Activated CD4-positive, alpha-beta T cell treated with anti-CD3 and anti-CD28 coated beads, Interleukin-10, Interleukin-2, amounts not matched to agents 100 ng/mL and 50 ng/mL, durations not matched to agents 16 hours and 8 hours (primary cell): ENCODE measurements at places on chromosomes 3 and 15.

DNA sequence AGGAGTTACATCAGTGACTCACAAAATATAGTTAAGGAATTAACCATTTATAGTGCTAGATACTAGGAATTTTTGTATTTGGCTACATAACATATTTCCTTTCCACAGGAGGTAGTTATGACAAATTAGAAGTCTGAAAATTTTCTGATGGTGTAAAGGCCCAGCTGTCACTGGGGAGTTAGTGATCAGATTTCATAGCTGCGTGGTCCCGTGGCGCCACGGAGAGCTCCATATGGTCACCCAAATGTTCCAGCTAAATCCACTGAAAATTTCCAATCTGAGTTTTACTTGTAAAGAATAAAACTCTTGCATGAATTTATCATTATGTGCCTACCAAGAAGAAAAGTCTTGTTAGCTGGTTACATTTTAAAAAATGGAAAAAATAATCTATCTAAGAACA, 368.9 kb upstream of the PLSCR5 start:
- DNase-seq, result no peak

- no peak for DNase-seq
Observed at GRCh38 chr3:77256584-77257503, 216.9 kb downstream of the ROBO2 start.

DNA sequence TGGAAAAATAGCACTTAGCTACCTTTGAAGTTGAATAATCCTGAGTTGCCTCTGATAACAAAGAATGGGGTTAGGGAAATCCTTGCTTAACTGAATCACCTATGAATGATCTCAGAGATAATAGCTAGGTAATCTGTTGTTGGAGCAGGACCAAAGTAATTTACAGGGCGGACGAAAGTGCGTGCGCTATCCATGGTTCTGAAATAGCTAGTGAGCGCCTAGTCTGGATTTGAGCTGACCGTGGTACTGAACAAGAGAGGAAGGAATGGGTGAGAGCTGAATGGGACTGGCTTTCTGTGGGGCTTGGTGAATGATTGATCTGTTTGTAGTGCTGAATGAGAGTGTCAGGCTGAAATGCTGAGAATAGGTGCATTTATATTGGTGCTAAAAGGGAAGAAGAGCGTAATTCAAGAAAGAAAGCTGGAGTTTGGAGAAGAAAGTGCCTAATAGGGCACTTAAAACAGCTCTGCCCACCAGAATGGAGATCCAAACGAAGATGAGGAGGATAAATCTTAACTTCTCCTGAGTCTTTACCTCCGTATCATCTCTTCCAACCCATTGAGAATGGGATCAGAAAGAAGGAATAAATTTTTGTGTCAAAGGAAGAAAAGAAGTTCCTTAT, 10.1 kb downstream of the SCN10A start:
- DNase-seq, result peak; percentile 56

- no peak for DNase-seq
Observed at GRCh38 chr3:68072062-68072461, 417.6 kb upstream of the SUCLG2 start.

DNA sequence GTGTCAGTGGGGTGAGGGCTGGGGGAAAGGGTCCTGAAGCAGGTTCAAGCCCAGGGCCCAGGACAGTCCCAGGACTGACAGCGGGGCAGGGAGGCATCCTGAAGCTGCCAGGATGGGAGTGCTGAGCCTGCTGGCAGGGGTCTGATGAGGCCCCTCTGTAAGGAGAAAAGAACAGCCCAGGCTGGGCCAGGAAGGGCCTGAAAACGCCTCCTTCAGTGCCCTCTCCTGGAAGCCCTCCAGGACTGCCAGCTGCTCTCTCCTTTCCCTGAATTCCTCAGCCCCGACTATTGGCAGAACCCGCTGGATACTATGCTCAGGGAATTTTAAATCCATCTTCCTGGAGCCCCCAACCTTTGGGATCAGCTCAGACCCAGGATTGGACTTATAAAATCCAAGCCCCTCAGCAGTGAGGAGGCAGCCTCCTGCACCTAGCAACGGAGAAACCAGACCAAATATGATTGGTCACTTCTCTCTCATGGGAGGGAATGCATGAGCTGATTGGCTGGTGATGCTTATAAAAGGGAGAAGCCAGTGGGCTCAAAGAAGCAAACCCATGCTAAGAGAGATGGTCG, 203.5 kb upstream of the LINGO1 start:
- peak; percentile 25 for DNase-seq
